ENCODE measurements at places on chromosomes 3 and 15.

DNA sequence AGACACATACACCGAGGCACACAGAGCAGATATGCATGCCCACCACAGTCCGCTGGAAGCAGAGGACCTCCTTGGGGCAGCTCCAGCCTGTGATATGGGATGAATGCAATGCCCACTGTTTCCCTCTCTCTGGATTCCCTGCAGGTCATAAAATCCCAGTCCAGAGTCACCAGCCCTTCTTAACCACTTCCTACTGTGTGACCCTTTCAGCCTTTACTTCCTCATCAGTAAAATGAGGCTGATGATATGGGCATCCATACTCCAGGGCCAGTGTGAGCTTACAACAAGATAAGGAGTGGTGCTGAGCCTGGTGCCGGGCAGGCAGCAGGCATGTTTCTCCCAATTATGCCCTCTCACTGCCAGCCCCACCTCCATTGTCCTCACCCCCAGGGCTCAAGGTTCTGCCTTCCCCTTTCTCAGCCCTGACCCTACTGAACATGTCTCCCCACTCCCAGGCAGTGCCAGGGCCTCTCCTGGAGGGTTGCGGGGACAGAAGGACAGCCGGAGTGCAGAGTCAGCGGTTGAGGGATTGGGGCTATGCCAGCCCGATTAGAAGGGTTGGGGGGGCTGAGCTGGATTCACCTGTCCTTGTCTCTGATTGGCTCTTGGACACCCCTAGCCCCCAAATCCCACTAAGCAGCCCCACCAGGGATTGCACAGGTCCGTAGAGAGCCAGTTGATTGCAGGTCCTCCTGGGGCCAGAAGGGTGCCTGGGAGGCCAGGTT, at the start of gene GNAT1:
GNAT1 (plus strand) TSS at position 675 of the 725 bp plus-strand sequence. CDS start 116 bp downstream, outside the sequence.
- no peak for DNase-seq

GRCh38 chr3:178300441-178300959, 235.7 kb upstream of the KCNMB2 start:
- DNase-seq: no peak

DNA sequence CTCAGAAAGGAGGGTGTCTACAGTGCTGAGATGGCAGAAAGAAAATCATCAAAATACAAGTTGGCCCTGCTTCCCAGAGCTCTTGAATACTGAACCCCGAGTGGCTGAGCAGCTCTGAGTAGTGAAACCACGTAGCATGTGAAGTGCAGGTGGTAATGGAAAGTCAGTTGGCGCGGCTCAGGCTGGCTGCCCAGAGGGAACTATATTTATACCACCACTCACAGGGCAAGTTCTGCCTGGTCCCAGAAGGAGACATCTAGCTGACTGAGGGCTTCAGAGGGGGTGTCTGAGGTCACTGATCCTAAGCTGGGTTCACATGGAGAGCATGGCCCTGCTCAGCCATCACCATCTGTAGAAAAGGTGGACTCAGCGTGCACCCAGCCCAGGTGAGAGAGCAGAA, 129.6 kb upstream of the AGBL1 start:
- DNase-seq: no peak

DNA sequence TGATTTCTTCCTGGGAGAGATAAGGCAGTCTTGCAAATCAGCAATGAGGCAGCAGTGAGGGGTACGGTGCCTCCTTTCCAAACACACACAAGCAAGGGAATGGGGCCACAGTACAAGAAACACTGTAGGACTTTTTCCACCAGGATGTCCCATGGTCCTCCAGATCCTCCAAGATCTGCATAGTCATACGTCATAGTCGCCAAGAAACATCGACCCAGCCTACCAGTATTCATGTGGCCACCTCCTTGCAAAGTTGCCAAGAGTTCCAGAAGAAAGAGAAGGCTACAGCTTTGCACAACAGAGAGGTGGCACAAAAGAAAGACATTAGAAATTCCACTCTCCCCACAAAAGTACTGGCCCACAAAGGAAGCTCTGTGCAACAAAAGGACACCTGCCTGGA, 257.9 kb downstream of the CTNNB1 start:
- DNase-seq: no peak

GRCh38 chr15:71232411-71232810, 117.1 kb downstream of the THSD4 start:
- DNase-seq: no peak

DNA sequence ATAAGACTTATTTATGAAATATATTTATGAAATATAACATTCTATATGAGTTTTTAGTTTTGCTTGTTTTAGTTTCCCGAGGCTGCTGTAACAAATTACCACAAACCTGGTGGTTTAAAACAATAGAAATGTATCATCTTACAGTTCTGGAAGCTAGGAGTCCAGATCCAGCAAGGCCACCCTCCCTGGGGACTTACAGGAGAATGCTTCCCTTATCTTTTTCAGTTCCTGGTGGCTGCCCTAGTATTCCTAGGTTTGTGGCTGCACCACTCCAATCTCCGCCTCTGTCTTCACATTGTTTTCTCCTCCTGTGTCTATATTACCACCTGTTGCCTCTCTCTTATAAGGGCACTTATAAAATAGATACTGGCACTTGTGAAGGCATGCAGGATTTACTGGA, 877.8 kb downstream of the TUSC7 start:
- DNase-seq: no peak

- DNase-seq: no peak
Measured at GRCh38 chr3:75894234-75894633, 108.9 kb upstream of the ZNF717 start.

DNA sequence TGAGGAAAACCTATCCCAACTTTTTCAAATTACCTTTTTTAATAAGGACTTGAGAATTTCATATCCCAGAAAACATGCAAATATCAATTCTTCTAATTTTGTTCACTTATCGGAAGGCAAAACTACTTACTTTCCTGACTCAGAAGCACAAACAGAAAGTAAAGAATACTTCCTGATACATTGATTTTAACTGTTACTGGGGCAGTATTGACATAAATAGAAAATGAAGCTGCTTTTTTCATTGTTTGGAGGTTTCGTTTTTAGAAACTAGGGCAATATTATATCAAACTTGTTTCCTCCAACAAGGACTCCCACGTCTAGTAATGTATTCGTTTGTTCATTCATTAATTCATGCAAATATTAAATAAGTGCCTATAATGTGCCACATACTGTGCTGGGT, 19.1 kb downstream of the PAQR9 start:
- no peak for DNase-seq

GRCh38 chr3:89289574-89290190, 182.3 kb downstream of the EPHA3 start:
- DNase-seq: no peak

- no peak for DNase-seq
Measured at GRCh38 chr3:103189941-103190340, 755.1 kb downstream of the ZPLD1 start.

GRCh38 chr15:72117486-72118016, 399 bp downstream of the MYO9A start:
- no peak for DNase-seq

GRCh38 chr3:100316641-100317069, 17.9 kb upstream of the NIT2 start:
- DNase-seq: no peak

DNA sequence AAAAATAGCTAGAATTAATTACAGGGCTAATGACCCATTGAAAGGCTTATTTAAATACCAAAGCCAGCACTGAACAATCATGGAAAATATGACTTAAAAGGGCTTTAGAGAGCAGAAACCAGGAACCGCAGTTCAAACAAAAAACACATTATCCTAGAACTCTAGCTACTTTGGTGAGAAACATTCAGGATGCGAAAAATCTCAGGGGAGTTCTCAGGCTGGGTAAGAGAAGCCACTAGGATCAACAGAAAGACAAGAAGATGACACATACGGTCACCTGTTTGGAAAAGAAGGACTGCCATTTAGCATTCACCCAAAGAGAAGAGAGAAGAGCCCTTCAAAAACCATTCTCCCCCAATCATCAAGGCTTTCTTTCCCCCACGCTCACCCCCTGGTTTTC, 75.6 kb upstream of the ICE2 start:
- DNase-seq: no peak

- DNase-seq: no peak
Measured at GRCh38 chr3:16482770-16483531, 30.5 kb downstream of the RFTN1 start.

DNA sequence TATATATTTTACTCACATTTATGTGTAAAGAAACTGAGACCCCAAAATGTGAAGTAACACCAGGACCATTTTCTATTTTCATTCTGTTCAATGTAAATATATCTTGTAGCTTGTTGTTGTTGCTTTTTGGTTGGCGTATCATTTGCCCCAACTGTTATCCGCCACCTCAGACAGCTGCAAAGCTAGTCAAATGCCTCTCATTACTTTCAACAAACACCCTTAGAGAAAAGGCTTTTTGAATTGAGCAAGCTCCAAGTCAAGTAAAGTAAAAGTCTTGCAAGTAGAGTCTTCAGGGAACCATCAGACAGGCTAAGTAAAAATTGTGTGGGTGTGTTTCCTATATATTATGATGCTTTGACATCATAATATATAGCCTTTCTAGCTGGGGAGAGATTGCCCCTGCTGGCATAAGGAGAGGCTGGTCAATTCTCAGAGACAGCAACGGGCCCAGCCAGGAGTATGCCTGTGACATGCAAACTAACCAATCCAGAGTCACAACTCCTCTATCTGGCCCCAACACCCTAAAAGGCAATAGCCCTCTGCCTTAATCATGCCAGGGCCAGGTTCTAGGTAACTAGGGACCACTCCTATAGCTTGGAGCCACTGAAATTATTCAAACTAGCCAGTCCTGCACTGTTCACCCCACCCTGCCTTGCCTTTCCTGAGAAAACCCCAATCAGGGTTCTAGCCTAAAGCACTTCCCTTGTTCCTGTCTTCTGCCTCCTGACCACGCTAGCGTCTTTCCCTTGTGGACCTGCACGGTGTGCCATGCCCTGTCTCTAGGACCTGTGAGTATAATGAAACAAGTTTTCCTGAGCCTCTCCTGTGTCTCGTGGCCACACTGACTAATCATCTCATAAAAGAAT, 75.6 kb downstream of the RAD18 start:
- no peak for DNase-seq

GRCh38 chr15:83720468-83720867, 66.5 kb downstream of the ADAMTSL3 start:
- DNase-seq: no peak

GRCh38 chr3:44019736-44020135, 221.9 kb upstream of the TOPAZ1 start:
- DNase-seq: no peak

DNA sequence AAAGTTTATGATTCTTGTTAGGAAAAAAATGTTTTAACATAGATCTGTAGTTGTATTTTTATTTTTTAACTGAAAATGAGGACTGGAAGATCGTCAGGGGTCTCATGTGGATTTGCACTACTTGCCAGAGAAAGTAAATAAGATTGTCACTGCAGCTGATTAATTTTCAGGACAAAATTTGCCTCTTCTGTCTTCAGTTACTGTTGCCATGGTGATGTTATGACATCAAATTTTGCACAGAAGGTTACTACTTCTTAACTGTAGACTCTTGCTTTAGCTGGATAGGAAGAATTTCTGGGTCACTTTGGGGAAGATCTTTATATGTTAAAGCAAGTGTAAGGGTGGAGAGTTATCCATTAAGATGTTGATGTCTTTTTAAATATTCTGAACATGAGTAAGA, 82.2 kb upstream of the WDR72 start:
- no peak for DNase-seq

DNA sequence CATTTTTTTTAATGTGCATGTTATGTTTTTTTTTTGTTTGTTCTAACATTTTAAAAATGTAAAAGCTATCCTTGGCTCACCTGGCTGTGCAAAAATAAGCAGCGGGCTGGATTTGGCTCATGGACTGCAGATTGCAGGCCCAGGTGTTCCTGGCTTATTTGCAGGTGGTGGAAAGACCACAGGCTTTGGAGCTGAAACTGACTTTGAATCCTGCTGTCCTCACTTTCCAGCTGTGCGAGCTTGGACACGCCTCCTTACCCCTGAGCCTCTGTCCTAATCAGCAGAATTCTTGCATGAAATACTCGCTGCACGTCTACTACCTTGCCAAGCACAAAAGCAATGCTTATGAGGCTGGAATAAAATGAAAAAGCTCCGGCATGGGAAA, 188.7 kb upstream of the TPM1 start:
- no peak for DNase-seq

DNA sequence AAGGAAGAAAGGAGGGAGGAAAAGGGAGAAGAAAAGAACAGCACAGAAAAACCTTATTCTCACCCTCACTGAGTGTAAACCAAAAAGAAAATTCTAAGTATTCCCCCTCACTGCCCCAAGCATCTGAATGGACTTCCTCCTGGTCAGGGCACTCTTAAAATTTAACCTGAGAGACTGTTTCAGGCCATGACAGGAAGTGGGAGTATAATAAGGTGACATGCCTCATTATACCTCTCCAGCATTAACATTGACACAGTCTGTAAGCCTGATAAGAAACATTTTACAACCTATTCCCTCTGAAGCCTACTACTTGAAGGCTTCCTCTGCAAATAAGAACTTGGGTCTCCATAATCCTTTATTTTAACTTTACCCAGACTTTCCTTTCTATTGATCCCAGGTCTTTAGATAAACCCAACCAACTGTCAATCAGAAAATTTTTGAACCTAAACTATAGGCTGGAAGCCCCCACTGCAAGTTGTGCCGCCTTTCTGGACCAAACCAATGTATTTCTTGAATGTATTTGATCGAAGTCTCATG, 41.7 kb downstream of the SLCO2A1 start:
- no peak for DNase-seq

DNA sequence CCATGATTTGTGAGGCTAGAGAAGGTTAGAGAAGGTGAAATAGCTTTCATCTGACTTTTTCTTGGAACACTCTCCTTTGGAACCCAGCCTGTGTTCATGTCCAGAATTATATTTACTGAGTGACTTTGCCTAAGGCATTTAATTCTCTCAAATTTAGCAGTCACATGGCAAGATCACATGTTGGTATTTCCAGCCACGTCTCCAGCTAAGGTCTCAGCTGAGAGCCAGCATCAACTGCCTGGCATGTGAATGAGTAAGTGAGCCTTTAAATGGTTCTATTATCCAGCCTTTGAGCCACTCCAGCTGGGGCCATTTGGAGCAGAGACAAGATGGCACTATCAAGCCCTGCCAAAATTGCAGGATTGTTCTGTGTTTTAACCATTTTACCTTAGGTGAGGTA, 130.2 kb upstream of the SGO1 start:
- no peak for DNase-seq

DNA sequence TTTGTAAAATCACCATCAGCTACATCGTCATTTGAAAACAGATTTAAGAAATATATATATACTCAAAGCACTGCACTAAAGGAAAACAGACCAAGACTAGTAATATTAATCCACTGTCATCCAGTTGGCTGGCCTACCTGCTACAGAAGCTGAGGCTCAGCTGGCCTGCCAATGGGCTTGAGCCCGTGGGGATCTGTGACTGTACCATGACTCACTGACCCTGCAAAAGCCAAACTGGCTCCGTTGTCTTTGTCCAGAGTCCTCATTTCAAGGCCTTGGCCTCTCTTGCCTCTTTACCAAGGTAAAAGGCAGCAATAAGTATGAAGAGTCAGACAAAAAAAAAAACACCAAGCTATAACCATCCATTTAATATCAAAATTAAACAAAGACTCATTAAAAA, 463.5 kb upstream of the RASGRP1 start:
- DNase-seq: no peak

All from head of caudate nucleus (tissue), 42 donors.